ENCODE measurements at places on chromosomes 2 and 18.

DNA sequence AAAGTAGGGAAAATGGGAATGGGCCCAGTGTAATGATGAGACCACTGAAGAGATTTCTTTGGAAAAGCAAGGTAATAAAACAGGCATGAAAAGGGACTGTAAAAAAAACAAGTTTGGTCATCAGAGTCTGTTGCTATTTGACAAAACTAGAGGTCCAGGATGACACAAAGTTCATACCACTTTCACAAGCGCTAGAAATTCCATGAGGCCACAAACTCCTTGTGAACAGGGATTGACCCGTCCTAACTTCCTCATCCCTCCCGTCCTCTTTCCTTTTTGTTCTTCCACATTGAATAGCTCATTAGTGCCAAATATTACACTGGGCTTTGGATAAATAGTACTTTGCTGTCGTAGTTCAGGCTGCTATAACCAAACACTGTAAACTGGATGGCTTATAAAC lies 188.8 kb upstream of the EPC2 start:
- no peak for DNase-seq

DNA sequence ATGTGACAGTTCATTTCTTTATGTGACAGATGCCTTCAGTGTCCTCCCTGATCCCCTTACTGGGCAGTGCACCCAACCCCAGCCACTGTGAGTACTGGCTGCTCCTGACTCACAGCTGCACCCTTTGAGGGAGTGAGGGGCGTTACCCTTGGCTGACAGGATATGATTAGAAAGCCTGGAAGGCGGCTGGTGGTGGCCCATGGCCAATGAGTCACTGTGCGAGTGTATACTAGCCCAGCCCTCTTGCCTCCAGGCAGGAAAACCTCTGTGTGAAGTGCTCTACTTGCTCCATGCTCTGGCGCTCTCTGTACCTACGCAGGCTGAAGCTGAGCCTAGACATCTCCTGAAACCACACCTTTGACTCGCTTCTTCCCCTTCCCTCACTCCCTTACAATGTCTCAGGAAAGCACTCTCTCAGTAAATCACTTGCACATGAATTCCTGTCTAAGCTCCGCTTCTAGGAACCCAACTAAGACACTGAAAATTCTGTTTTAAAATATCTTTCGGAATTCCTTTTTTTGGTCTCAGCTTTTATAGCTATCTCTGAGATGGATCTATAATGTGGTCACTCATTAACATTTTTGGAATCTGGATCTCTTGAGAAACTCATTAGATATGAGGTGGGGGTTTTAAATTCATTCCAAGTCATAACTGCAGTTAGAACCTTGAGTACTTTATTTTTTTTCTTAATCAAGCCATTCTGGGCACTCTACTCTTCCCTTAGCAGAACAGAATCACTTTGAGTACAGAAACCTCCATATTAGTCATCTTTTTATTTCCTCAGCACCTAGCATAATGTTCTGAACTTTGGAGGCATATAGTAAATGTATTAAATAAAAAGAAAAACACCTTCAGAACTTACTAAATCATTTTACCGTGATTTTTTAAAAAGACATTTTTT lies 25.3 kb upstream of the STAM2 start:
- no peak for DNase-seq

GRCh38 chr2:144965172-144965571 lies 445.3 kb upstream of the ZEB2 start:
- DNase-seq, result no peak

GRCh38 chr2:237739101-237739500 lies 59.5 kb upstream of the RBM44 start:
- DNase-seq, result no peak

DNA sequence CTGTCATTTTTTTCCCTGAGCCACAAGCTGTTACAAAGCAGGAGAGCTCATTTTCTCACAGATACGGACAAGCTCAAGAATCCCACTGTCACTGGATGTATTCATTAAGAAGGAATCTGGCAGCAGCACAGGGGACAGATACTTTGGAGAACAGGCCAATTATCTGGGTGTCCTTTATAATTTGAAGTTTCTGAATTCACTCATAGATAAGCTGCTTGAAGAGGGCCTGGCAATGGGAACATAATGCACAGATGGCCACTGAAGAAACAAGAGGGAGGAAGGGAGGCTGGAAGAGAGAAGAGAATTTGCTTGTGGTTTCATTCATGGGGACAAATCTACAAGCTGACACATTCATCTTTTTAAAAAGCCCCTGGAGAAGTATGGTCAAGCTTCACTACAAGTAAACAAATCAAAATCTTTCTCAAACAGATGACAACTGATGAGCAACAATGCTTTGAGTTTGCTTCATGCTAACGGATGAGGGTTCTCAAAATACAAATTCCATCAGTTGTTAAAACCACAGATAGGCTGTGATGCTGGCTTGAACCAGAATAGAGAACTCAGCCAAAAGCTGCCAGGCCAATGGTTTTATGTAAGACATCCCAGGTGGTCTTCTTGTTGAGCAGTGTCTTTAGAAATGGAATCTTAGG lies 11.9 kb downstream of the BCL2 start:
- no peak for DNase-seq

GRCh38 chr2:151817929-151818328 lies 10.3 kb downstream of the ARL5A start:
- no peak for DNase-seq

DNA sequence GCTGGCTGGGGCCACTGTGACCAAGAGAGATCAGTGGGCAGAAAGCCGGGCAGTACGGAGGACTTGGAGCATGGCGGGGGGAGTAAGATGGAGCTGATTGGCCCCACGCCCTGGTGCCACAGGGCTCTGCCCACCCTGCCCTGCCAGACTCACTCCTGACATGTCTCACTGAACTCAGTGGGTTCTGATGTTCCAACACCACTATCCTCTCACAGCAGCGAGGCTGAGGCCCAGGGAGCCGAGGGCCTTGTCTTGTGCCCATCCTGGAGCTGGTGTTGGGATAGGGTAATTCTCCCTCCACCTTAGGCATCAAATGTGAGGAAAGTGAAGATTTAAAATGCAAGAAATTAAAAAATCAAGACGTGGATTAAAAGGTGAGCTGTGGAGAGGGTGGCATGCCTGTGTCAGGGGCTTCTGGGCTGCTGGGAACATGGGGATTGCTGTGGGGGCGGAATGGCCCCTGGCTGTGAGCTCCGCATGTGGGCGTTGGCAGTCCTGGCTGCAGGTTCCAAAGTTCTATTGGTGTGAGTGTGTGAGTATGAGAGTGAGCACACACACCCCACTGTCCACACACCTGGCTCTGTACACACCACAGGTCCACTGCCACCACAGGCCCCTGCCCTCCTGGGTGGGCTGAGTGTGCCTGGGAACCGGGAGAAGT lies 283.5 kb upstream of the HS6ST1 start:
- DNase-seq, result no peak

DNA sequence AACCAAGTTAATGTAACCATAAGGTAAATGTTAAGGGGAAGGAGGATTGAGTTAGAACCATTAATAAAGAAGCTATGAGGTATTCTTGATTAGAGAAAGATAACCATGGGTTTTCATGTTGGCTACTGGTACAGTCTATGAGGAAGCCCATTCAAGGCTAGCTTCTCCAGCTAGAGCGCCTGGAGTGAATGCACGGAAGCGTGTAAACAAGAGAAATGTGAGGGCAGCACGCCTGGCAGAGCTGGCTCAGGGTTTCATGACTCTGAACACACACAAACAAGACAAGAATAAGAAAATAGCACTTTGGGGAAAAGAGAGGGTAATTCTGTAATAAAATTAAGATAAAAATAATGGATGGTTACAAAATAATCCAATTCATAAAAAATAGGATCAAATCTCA lies 255.3 kb downstream of the PDE11A start:
- DNase-seq, result no peak

GRCh38 chr2:23230885-23231284 lies 154.1 kb upstream of the KLHL29 start:
- DNase-seq, result no peak

DNA sequence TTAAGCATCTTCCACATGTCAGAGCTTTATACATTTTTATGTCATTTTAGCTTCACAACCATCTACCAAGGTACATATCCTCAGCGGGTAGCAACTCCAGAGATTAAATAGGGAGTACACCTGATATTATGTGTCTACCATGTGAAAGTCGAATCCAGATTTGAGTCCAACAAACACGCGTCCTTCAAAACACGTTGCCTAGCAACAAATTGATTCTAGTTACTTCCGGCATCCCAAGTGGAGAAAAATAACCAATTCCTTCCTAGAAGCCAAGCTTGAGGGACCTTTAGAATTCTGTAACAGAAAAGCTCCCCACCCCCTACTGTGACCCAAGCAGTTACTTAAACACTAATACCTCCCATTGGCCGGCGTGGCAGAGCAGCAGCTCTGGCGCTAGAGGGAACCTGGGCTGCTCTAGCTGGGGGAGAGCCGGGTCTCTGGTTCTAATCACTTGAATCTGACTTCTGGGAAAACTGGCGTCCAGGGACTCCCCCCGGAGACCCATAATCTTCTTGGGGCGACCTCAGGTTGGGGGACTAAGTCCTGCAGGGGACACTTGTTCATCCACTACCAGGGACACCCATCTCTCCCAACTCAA lies at the start of gene ERICH2:
Gene ERICH2 (plus strand): TSS at position 371 of the 598 bp plus-strand sequence. CDS start 304 bp downstream, outside the sequence.
- DNase-seq, result peak; percentile 9

- no peak for DNase-seq
These were observed 143.9 kb downstream of the MAIP1 start for GRCh38 chr2:200099256-200099655.

- DNase-seq, result no peak
These were observed 42.8 kb upstream of the BAZ2B start for GRCh38 chr2:159658881-159659873.

GRCh38 chr2:241050624-241051577 lies 51.2 kb downstream of the MTERF4 start:
- DNase-seq, result no peak

DNA sequence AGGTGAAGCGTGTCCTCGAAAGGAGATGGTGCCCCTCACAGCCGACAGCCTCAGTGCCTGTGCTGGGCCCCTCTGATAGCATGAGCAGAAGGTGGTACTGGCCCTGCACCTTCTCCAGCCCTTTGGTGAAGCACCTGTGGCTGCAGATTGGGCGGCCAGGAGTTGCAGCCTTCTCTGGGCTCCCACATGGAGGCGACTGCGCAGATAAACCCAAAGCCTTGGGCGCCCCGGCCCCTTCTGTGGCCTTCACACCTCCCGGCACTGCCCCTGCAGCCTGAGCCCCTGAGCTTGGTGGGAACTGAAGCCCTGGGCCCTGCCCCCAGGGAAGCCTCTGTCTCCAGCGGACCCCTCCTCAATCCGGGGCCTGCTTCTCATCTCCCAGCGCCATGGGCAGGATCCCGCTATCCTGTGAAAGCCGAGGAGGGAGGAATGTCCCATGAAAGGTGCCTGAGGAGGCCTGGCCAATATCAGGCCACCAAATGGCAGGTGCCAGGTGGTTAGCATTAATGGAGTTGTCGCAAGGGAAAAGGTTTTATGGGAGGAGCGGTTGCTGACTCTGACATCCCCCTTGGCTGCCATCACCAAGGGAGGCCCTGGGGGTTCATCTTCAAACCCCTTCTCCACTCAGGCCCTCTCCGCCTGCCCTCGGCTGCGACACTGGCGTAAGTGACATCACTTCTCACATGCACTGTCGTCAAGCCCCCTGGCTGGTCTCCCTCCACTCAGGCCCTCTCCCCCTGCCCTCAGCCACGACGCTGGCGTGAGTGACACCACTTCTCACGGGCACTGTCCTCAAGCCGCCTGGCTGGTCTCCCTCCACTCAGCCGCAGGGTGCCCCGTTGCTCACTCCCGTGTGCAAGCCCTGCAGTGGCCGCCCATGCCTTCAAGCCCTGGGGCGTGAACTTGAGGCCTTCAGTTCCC lies 62.4 kb downstream of the DDX1 start:
- DNase-seq, result no peak

- DNase-seq, result peak; percentile 58
These were observed 484 bp upstream of the DARS1 start for GRCh38 chr2:135985826-135986393.

GRCh38 chr18:74336656-74337055 lies 21.0 kb downstream of the C18orf63 start:
- DNase-seq, result no peak

DNA sequence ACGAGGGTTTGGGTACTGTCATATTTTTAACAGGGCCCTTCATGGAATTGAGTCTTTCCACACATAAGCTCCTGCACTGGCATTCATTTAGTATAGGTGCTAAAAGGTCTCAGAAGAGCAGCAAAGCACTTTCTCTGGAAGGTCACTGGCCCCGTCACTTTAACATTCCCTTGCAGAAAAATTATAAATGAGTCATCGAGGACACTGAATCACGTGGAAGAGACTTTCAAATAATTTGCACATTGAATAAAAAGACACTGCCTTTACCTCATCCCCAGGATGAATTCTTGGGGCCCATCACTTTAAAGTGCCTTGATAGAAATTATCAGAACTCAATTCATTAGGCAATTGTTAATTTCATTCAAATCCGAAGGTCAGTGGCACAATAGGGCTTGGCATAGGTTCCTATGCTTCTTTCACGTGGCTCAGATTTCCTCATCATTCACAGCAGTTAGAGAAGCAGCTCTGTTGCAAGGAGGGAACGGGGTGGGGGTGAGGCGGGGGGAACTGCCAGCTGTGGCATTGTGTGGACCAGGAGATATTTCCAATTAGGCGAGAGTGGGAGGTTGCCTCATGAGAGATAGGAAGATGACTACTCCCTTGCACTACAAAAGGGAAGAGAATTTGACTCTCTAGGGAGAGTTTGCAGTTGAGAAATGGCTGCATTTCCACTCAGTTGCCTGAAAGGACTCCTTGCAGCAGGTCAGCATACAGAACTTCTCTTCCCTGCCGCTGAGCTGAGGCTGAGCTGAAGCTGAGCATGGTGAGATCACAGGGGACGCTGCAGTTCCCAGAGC lies 86.3 kb upstream of the NPAS2 start:
- DNase-seq, result no peak

- DNase-seq, result no peak
These were observed 490.4 kb downstream of the NR4A2 start for GRCh38 chr2:155842103-155842502.

GRCh38 chr2:186422226-186422625 lies 63.8 kb upstream of the ZC3H15 start:
- DNase-seq, result no peak

- no peak for DNase-seq
These were observed 27.4 kb upstream of the SLC3A1 start for GRCh38 chr2:44247924-44248323.

GRCh38 chr2:64646007-64646880 lies 7.5 kb downstream of the SERTAD2 start:
- peak; percentile 93 for DNase-seq

- no peak for DNase-seq
These were observed 540.1 kb downstream of the NRXN1 start for GRCh38 chr2:50491541-50492476.

- no peak for DNase-seq
These were observed 18.0 kb downstream of the FZD7 start for GRCh38 chr2:202051499-202052161.
